ENCODE measurements at places on chromosomes 4 and X.

- DNase-seq, result no peak
Measured at GRCh38 chr4:676871-677235, 2.5 kb downstream of the MYL5 start.

DNA sequence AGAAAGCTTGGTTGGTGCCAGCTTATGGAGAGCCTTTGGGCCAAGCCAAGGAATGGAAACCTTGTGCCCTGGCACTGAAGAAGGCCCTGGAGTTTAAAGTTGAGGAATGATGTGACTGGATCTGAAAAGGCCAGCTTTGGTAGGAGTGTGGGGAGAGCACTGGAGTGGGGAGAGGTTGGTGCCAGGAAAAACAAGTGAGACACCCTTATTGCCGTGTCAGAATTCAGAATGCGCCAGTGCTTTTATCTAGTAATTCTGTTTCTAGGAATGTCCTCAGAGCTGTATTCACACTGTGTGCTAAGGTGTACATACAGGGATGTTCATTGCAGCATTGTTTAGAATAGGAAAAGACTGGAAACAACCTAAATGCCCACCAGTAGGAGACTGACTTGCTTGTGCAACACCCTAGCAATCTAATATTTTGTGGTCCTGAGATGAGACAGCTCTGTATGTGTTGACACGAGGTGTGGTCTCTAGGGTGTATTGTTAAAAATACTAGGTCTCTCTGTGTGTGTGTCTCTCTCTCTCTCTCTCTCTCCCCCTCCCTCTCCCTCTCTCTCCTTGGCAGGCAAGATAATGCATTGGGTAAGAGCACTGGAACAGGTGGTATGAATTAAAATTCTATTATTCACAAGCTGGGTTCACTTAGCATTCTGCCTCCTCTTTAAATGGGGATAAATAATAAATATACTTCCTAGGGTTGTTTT, 107.8 kb downstream of the GATB start:
- no peak for DNase-seq

- no peak for DNase-seq
Measured at GRCh38 chr4:48746608-48747362, 33.3 kb downstream of the FRYL start.

- peak; percentile 54 for DNase-seq
Measured at GRCh38 chr4:174318829-174319764, 35.4 kb downstream of the CEP44 start.

DNA sequence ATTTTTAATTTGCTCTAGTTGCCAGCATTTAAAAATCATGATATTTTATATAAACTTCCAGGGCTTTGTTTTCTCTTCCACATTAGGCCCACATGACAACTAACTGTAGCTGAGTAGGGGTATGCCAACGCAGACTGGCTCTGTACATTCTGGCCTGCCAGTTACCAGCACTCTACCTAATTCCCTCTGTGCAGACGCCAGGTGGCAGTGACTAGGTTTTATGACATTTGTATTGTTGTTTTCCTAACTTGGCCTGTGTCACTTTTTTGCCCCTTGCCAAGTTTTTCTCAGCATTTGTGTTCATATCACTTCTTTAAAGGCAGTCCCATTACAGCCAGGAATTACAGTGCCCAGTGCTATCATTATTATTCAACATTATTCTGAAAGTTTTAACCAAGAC, 347.5 kb downstream of the NKX6-1 start:
- peak; percentile 22 for DNase-seq

- no peak for DNase-seq
Measured at GRCh38 chr4:57291911-57292310, 181.7 kb upstream of the IGFBP7 start.

GRCh38 chr4:1050486-1051213, 39.2 kb downstream of the FGFRL1 start:
- no peak for DNase-seq

- DNase-seq, result no peak
Measured at GRCh38 chrX:69110116-69110530, 55.1 kb downstream of the PJA1 start.

DNA sequence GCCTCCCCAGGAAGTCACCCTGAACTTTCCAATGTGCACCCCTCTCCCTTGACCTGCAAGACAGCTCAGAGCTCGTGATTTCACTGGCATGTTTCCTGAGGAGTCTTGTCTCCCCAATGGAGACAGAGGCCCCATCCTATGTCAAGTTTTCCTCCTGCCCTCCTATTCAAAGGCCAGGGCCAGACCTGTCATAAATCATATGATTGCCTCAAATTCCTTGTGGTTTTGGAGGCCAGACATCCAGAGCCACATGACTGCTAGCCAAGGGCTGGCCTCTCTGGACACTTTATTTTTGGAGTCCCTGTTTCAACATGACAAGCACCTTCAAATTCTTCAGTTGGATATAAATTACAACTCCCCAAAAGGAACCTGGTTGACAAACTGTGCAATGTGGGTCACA, 76.0 kb upstream of the TFDP3 start:
- DNase-seq, result no peak

GRCh38 chr4:165874791-165875371, 1.8 kb downstream of the TLL1 start:
- DNase-seq, result no peak

DNA sequence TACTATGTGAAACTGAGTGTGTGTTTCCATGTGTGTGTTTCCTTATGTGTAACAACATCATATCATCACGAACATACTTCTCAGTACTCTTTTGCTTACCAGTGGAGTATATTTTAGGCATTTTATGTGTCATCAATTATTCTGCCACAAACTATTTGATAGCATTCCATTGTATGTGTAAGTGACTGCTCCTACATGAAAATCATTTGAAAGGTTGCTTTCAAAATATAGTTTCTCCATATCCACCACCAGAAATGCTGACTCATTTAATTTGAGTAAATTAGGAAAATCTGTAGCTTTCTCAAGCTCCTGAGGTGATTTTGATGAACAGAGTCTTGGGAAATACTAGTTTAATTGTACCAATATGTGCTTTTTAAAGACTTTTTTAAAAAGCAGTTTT, 376.2 kb downstream of the PCDH18 start:
- DNase-seq, result no peak

- no peak for DNase-seq
Measured at GRCh38 chr4:3303923-3304710, 11.3 kb downstream of the RGS12 start.

- DNase-seq, result no peak
Measured at GRCh38 chr4:153217440-153217839, 13.2 kb downstream of the TRIM2 start.

GRCh38 chr4:77074381-77074831, 1.4 kb downstream of the CCNI start:
- no peak for DNase-seq

DNA sequence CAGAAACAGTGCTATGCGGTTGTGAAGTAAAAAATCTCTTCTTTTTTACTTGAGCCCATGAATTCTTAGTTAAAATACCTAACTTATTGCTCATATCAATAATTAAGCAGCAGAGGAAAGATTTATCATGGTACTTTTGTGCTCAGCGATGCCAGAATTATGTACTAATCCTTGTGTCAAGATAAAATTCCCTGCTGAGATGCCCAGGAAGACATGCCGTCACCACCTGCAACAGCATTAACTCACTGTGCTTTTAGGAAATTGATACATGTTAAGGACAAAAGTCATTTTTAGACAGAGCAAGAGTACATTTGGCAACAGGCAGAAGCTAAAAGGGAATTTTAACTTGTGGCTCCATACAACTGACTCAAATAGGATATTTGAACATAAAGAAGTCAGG, 138.9 kb downstream of the NPNT start:
- DNase-seq, result peak; percentile 39

DNA sequence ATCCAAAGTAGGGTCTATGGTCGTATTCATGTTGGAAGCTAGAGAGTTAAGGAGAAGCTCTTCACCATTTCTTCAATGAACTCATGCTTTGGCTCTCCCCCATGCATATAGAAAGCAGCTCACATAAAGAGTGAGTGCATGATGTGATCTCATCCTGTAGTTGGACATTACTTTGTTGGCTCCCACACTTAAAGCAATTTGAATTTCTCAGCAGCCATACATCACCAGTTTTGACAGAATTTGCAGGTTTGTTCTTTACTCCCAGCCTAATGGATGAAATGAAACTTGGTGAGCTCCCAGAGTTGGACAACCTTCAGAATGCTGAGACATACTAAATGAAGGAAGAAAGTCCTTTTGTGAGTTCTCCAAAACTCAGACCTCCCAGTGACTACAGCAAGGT, 613.5 kb downstream of the IQCM start:
- no peak for DNase-seq

DNA sequence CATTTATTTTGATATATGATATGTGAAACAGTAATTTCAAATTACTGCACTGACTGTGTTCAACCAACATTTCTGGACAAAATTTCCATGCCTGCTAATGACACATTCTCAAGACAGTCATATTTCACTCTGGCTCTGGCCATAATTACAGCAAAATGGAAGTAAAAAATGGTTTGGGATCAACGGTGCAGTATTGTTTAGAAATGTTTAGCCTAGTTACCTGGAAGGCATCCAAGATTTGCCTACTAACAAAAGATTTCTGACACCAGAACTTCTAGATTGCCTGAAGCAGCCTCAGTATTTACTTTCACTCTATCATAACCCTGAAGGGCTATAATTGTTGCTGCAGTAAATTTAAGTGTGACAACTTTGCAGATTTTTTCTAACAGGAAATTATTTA, 416.3 kb downstream of the PCDH10 start:
- no peak for DNase-seq

- DNase-seq, result no peak
Measured at GRCh38 chr4:48472794-48473193, 10.3 kb upstream of the SLC10A4 start.

GRCh38 chrX:110280954-110281353, 36.9 kb downstream of the AMMECR1 start:
- no peak for DNase-seq

DNA sequence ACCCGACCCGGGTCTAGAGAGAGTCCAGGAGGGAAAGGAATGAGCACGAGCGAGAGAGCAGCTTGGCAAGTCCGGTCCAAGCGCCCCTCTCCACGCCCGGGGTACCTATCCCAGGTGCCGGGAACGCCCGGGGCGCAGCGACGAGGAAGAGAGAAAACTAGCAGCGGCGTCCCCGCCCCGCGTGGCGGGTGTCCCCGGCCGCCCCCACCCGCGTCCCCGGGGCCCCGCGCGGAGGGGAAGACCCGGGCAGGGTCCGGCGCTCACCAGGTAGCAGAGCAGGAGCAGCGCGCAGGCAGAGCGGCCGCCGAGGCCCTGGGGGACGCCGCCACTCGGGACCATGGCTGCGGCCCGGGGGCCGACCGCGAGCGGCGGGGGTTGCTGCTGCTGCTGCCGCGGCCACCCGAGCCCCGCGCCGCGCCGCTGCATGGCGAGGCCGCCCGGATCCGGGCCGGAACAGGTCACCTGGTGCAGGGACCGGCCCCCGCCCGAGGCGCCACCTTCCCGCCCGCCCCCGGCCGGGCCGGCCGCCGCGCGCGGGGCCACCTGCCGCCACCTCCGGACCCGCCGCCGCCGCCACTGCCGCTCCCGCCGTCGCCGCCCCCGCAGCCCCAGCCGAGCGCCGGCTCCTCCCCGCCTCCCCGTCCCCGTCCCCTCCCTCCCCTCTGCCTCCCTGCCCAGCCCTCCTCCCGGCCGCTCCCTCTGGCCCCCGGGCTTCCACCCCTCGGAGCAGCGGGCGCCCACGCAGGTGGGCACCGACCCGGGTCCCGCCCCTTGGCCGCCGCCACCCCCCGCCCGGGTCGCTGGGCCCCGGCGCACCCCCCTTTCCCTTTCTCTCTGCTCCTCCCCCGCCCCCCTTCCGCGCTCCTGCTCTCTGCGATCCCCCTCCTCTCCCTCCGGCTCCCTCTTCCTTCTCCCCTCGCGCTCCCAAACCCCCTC, at the start of gene SEL1L3:
Gene SEL1L3 (minus strand): TSS at position 578 of the 936 bp plus-strand sequence. CDS start 152 bp downstream, at position 426.
- DNase-seq, result no peak

DNA sequence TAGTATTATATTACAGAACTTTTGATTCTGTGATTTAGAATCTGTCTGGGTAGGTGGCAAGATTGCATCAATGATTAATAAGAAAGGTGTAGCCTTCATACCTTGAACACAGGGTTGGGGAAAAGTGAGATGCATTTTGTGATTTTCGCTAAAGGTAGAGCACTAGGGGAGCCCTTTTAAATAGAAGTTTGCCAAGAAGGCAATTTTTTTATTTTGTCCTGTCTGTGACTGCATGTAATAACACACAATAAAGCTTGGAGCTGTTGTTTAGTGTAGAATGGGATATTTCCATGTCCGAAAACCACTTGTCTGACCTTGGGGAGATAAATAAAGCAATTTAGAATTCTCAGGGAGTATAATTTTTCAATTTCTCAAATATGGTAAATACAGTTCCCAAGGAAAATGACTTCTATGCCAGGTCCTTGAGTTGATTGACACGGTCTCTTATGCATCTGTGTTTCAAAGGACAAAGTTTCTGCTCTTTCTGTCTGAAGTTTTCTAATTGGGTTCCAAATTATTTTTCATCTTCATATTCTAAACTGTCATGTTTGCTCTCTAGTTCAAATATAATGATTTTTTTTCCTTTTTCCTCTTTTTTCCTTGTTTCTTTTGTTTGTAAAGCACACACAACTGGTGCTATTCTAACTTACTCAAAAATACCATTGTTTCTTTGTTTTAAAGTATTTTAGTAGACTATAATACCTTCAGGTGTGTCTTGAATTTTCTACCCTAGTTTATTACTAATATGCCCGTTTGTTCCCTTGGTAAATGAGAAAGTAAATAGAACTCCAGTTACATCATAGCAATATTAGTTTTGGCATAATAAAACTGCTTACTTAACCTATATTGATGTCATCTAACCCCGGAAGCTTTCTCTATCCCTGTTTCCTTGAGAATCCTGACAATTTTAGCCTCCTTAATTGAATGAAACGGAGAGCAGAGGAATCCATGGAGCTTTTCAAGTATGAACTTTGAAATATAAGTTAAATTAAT, 87.8 kb upstream of the BMPR1B start:
- DNase-seq, result no peak

Data from NCI-H446 (cell line).